ENCODE measurements at places on chromosomes 12 and 14. TPM values are rescaled to one million over a fixed set of nuclear protein-coding genes. Genes with fewer than 3 reads are reported as not detected.

DNA sequence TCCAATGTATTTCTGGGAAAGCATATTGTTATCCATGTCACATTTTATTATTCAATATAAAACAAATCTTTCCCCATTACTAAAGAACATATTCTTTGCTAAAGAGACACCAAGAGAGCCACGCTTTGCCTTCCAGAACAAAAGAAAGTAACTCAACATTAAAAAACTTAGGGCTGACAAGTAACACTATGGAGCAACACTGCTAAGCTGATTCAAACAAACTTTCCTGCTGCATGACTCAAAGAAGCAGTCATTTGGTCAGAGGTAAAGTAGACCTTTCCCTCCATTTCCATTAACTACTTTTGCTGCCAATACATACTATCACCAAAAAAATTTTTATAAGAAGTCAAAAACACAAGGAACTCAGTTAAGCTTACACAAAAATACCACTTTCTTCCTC is 83.0 kb downstream of the DENND5B start:
- DNase-seq = no peak
- H3K4me3 ChIP-seq = no peak overlapping the region
- no peaks in the 10 kb centered on the region for H3K36me3 ChIP-seq
- H3K27me3 ChIP-seq = no peaks in the 10 kb centered on the region

DNA sequence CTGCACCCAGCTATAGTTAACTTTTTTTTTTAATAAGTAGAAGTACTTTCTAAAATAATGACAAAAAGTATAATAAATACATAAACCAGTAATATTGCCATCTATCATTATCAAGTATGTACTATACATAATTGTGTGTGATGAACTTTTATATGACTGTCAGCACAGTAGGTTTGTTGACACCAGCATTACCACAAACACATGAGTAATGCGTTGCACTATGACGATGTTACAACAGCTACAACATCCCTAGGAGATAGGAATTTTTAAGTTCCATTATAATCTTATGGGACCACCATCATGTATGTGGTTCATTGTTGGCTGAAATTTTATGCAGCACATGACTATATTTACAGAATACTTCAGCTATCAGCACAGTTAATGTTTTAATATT is 62.9 kb upstream of the VSX2 start:
- no peaks in the 10 kb centered on the region for H3K27me3 ChIP-seq
- H3K27ac ChIP-seq = no peak overlapping the region
- H3K4me1 ChIP-seq = no peaks in the 10 kb centered on the region

- no peaks in the 10 kb centered on the region for H3K4me1 ChIP-seq
- no peak overlapping the region for H3K27ac ChIP-seq
- H3K36me3 ChIP-seq = no peaks in the 10 kb centered on the region
- no peaks in the 10 kb centered on the region for H3K27me3 ChIP-seq
- no peak overlapping the region for H3K4me3 ChIP-seq
- DNase-seq = no peak
These were observed 54.9 kb downstream of the HECTD4 start for GRCh38 chr12:112327209-112327938.

- no peaks in the 10 kb centered on the region for H3K36me3 ChIP-seq
- no peak overlapping the region for H3K27ac ChIP-seq
- H3K4me1 ChIP-seq = no peaks in the 10 kb centered on the region
- no peak for DNase-seq
- H3K27me3 ChIP-seq = no peaks in the 10 kb centered on the region
- H3K4me3 ChIP-seq = no peak overlapping the region
These were observed 182.7 kb downstream of the MYRFL start for GRCh38 chr12:70007687-70008086.

DNA sequence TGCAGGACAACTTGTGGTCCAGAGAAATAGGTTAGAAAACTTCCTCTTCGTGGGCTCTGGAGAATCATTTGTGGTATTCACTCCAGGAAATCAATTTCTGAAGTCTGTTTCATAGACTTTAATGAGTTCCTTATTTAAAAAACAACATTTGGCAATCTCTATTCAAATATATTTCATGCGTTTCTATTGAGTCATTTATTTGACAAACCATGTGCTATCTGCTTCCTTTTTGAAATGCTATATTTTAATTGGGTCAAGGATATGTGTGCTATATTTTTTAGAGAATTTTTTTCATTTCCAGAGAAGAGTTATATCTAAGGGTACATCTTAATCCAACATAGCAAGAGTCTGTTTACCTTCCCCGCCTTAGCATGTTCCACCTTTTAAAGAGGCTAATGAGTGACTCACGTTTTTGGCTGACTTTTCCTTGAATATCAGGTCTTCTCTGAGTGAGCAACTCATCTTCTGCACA is 252.4 kb upstream of the EGLN3 start:
- H3K4me3 ChIP-seq = no peak overlapping the region
- no peaks in the 10 kb centered on the region for H3K27me3 ChIP-seq
- H3K36me3 ChIP-seq = no peaks in the 10 kb centered on the region
- DNase-seq = no peak
- no peak overlapping the region for H3K27ac ChIP-seq
- H3K4me1 ChIP-seq = no peaks in the 10 kb centered on the region

DNA sequence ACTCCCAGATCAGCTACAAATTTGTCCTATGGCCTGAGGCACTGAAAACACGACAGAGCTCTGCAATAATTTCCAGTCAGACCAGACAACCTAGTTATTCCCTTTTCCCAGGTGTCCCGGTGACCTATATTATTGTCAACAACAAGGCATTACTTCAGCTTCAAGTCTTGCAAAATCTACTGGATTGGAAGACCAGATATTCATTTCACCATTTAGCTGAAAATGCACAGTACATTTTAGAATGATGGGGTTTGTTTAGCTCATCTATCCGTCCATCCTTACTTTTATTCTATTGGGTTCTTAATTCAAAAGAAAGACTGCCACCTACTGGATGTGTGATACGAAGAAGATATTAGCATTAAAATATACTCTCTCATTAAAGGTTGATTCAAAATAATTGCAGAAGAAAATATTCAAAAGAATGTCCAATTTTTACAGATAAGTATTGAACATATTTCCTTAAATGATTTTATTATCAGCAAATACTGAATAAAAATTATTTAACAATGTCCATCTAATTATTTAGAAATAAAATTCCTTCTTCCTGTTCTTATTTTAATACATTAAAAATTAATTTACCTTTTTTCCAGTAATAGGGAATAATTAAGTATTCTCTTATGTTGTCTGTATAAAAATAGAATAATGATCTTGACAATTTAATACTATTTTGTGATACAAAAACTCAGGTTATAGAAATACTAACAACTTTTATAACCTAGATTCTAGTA is 244.9 kb upstream of the LRIG3 start:
- DNase-seq = no peak
- no peaks in the 10 kb centered on the region for H3K36me3 ChIP-seq
- H3K27me3 ChIP-seq = no peaks in the 10 kb centered on the region
- no peak overlapping the region for H3K27ac ChIP-seq
- no peak overlapping the region for H3K4me3 ChIP-seq

DNA sequence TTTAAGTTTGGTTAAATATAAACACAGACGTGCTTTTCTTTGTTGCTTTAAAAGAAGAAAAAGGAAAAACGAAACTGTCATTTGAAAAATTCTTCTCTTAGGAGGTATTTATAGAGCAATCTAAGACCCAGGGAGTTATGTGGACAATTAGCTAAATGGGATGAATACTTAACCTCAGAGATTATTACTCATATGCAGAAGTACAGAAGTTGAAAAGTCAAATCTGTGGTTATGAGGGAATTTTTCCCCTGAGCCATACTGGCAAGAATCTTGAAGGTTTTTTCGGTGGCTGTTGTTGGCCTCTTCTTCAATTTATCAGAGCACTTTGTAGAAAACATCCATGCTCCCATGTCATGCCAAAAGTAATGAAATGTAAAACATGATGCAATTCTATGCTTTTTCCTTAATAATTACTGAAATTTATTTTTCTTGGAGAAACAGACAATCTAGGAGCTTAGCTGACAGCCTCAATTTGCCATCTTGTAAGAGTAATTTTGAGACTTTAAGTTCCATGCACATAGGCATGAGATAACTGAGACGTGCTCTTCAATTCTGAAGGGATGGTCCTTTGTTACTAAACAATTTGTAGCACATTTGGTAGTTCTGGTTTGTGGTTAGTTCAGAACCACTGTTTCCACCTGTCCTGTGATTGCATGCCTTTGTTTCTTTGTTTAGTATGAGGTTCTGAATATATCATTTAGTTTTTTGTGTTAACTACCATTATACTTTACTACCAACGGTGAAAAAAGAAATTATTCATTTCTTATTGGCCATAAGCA is 126.6 kb downstream of the BCAT1 start:
- peaks cover 2% of the 10 kb centered on the region for H3K36me3 ChIP-seq
- H3K4me1 ChIP-seq = no peaks in the 10 kb centered on the region
- no peak overlapping the region for H3K27ac ChIP-seq

DNA sequence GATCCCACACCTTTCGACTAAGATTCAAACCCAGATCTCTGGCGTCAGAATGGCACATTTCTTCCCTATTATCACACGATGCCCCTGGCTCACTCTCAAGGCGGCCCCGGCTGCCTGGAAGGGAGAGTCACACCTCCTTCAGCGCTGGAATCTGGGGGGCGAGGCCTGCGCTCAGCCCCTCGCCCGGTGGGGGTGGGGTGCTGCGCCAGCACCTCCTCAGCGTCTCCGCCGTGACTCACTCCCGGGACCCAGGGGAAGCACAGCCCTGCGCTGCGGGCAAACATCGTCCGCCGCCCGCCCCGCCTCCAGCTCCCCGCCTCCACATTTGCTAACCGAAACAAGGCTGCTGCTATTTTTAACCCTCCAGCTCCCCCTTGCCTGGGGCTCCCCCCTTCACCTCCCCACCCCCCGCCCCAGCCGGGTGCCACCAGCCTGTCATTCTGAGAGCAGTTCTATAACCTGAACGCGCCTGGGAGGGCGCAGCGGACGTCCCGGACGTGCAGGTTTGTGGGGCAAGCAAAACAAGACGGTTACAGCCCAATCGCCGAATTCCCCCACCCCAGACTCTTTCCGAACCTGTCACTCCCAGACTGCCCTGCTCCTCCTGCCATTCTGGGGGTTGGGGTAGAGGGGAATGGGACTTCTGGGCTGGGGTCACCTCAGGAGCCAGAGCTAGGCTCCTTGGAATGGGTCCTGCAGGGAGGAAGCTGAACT is 6.7 kb downstream of the HDAC7 start:
- peaks cover 18% of the 10 kb centered on the region for H3K36me3 ChIP-seq
- peak overlapping the region; percentile 72 for H3K4me3 ChIP-seq
- peaks cover 70% of the 10 kb centered on the region for H3K4me1 ChIP-seq
- DNase-seq = peak; percentile 86

GRCh38 chr14:96762650-96763049 is 34.5 kb upstream of the VRK1 start:
- peak; percentile 53 for DNase-seq
- H3K27ac ChIP-seq = no peak overlapping the region
- H3K4me3 ChIP-seq = no peak overlapping the region
- no peaks in the 10 kb centered on the region for H3K36me3 ChIP-seq

GRCh38 chr14:100796946-100797345 is 29.0 kb upstream of the MEG3 start:
- no peak overlapping the region for H3K4me3 ChIP-seq
- no peaks in the 10 kb centered on the region for H3K27me3 ChIP-seq
- no peak for DNase-seq
- no peaks in the 10 kb centered on the region for H3K36me3 ChIP-seq
- no peak overlapping the region for H3K27ac ChIP-seq

- H3K4me3 ChIP-seq = no peak overlapping the region
- H3K36me3 ChIP-seq = no peaks in the 10 kb centered on the region
- no peaks in the 10 kb centered on the region for H3K27me3 ChIP-seq
- H3K27ac ChIP-seq = no peak overlapping the region
- no peak for DNase-seq
- H3K4me1 ChIP-seq = no peaks in the 10 kb centered on the region
These were observed 12.6 kb upstream of the OR8S1 start for GRCh38 chr12:48512855-48513254.

GRCh38 chr12:131869871-131870418 is 24.5 kb upstream of the ULK1 start:
- H3K36me3 ChIP-seq = no peaks in the 10 kb centered on the region
- DNase-seq = no peak

DNA sequence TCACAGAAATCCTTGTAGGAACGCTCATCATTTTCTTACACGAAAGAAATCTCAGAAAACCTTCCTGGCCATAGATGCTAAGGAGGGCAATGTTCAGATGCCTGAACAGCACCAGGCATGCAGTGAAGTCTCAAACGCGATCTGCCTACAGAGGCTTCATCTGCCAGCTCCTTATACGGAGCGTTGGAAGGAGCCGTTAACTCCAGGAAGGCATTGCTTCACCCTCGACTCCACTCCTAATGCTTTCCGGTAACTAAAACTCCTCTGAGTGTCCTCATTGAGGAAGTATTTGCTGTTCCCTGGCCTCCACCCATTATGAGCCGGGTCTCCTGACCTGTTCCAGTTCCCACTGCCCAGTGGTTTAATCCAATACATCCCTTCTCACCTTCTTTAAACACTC is 502.7 kb downstream of the BCL11B start:
- no peak overlapping the region for H3K27ac ChIP-seq
- no peak overlapping the region for H3K4me3 ChIP-seq
- no peaks in the 10 kb centered on the region for H3K27me3 ChIP-seq
- peaks cover 2% of the 10 kb centered on the region for H3K4me1 ChIP-seq
- no peak for DNase-seq

DNA sequence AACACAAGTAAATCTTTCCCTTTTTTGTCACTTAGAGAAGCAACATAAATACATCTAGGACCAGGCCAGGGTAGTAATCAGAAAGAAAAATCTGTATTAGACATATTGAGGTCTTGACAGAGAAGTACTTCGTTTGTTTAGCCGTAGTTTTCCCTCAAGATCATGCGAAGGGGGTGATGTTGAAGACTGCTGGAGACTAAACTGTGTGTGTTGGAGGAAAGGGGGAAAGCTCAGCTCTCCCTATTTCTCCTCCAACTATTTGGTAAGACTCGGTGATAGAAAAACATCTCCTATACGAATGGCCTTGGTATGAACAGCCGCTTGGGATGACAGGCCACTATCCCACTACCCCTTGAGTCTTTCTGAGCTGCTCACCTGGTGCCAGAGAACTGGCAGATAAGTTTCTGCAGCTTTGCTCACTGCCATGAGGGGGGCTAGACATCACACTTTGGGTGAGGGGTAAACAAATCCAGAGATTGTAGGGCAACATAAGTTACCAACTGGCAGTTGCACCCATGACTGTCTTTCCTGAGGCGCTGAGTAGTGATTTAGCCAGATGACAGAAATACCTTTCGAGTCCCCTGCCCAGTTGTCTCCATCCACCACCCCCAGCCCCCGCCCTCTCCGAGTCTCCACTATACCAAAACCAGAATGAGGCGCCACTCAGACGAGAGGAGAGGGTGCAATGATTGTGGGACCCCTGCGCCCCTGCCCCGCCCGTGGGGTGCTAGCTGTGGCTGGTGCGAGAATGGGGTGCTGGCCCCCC is 685 bp downstream of the VAMP1 start:
- peak overlapping the region; percentile 76 for H3K4me3 ChIP-seq
- no peak for DNase-seq
- no peaks in the 10 kb centered on the region for H3K27me3 ChIP-seq
- peak overlapping the region; percentile 95 for H3K27ac ChIP-seq

The ERBB3 gene
- total RNA-seq = 1.4 TPM

The RNASE2 gene
- 49.1 TPM for total RNA-seq

The ACOT6 gene
- not detected for total RNA-seq

The NRL gene
- total RNA-seq = 3.4 TPM

The ANO2 gene
- 0.57 TPM for total RNA-seq

The NCOR2 gene
- total RNA-seq = 14.6 TPM

The PIWIL1 gene
- total RNA-seq = 0.28 TPM

The FAR2 gene
- total RNA-seq = 11.6 TPM

The ASB2 gene
- total RNA-seq = 3.7 TPM

The RPS6KA5 gene
- total RNA-seq = 5.1 TPM

The GTF2H3 gene
- total RNA-seq = 25.8 TPM
